Fibroblast of skin of left quadriceps (primary cell): ENCODE measurements at places on chromosomes 1 and 21.

DNA sequence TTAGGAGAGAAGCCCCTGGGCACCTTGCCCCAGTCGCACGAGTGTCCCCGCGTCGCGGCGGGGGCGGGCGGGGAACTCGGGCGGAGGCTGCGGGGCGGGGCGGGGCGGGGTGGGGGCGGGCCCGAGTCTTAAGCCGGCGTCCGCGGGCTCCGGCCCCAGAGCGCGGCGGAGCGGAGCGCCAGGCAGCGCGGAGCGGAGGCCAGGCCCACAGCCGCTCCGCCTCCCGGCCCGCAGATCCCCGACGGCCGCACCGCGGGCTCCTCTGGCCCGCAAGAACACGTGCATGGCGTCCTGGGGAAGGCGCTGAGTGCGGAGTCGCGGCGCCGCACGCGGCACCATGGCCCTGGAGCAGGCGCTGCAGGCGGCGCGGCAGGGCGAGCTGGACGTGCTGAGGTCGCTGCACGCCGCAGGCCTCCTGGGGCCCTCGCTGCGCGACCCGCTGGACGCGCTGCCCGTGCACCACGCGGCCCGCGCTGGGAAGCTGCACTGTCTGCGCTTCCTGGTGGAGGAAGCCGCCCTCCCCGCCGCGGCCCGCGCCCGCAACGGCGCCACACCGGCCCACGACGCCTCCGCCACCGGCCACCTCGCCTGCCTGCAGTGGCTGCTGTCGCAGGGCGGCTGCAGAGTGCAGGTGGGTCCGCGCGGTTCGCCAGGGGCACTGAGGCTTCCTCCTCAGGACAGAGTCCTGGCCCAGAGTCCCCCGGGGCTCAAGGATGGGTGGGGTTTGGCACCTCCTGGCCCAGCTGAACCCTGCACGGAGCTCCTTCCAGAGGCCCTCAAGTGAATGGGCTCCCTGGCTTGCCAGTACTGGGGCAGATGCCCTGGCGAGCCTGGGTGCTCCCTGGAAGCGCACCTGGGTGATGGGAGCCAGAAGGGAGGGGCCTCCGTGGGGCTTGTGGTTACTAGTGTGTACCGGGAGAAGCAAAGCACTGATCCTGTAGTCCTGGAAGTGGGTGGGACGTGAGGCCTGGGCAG, at the start of gene ESPN:
TSS of gene ESPN (plus strand) at position 158 of the 975 bp plus-strand sequence. CDS start at position 338, 180 bp downstream.
- DNase-seq, result no peak

DNA sequence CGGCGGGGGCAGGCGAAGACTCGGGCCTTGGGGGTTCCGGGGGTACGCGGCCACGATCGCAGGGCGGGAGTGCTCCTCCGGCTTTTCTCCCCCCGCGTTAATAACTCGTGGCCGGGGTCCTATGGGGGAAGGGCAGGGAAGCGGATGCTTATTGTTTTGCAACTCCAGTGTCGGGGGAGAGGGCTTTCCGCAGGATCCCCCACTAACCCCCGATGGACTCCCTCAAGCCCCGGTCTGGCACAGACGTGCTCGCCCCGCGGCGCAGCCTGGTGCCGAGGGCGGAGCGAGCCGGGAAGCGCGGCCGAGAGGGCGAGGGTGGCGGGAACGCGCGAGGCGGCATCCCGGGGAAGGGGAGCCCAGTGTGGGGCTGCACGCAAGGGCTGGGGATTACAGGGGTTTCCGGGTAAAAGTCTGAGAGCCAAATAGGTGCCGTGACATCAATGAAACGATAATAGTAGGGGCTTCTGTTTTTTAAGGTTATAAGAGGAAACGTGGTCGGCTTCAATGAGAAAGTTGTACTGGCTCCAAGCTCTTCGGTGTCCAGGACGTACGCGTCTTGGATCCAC, 772 bp downstream of the UCK2 start:
- no peak for DNase-seq

GRCh38 chr1:41359211-41360073, 1.8 kb upstream of the FOXO6 start:
- DNase-seq, result no peak

- DNase-seq, result no peak
Observed at GRCh38 chr1:225573216-225573615, 79.7 kb downstream of the ENAH start.

DNA sequence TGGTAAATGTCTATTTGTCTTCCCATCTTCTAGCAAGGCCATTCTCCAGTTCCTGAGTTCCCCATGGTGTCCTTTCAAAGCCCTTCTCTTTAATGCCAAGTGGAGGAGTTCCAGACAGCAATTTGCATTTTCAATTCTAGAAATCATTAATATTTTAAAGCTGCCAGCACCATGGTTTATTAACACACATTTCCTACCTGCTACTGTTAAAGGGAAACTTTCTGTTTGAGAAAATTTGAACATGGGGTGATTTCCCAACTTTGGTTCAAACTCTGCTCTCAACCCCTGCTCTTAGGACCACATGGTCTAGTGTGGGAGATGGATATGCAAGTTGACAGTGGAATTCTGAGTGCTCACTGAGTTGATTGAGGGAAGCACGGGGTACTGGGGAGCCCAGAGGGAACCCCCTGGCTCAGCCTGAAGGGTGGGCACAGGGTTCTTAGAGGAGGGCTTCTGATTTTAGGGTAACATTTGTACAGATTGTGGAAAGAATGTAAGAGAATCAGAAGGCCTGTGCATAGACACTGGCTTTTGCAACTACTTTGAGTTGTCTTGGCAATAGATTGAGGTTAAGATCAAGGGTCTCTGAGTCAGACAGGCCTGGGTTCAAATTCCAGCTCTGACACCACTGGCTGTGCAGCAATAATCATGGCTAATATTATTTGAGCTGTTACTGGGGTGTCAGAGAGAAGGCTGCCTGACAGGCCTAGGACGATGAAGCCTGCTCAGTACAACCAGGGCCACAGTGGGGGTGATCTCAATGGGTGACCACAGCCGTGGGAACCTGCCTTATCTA, 97.8 kb downstream of the BEND5 start:
- no peak for DNase-seq

DNA sequence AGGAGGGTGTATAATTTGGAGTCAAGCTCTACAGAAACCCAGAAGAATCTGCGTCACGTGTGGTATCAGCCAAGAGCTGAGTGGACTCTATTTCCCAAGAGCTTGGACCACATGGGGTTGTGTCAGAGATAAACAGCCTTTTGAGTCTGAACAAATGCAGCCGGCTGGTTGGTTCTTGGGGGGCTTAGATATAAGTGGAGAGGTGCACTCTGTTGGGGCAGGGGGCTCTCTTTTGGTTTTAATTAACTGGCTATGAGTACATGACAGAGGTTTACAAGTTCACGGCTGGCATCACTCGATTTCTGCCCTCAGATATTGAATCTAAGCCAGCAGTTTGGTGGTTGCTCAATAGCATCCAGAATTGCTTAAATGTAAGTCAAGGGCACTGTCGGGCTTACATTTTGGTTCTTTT, 501 bp upstream of the MRAP start:
- DNase-seq, result no peak

DNA sequence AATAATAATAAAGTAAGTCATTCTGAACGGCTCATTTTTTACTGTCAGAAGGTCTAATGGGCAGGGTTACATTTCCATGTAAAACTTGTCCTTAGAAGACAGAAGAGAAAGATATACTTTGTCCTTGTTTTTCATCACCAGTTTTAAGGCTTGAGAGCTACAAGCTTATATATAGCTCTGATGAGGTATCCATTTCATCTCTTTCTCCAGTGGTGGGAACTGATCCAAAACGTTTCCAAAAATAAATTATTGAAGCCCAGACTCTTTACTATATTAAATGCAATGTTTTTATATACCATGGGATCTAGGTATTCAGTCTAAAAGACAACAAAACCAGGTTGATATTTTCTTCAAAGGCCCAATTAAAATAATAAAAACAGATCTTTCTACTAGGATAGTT, 8.7 kb downstream of the B3GALNT2 start:
- DNase-seq, result no peak

- DNase-seq, result peak; percentile 37
Observed at GRCh38 chr1:96236156-96236739, 485.3 kb upstream of the PTBP2 start.

DNA sequence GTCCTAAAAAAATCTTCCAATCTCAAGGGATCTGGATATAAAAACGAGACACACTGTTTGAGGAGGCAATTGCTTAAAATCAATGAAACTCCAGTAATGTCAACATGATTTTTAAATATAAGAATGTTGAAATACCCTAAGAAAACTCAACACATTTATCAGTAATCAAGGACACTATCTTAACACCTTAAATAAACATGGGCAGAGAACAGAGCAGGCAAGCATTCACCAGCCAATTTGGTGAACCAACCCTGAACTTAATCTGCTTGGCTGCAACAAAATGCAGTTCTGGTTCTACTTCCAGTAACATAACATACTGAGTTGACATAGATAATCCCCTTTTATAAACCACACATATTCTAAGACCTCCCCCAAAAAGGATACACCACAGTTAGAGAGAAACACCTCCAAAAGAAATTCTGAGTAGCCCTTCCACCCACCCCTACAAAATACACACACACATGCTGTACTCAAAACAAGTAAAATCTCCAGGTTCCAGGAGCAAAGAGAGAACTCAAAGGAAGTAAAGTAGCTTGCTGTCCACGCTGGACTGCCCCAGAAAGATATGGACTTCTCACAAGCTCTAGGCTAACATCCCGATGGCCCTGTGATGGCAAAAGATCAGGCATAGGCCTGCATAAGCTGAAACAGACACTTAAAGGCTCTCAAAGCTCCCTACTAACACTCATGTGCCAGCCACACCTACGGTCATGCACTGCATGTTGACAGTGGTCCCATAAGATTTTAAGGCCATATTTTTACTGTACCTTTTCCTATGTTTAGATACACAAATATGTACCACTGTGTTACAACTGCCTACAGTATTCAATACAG, 30.5 kb downstream of the TP53BP2 start:
- DNase-seq, result no peak

GRCh38 chr1:225737866-225738265, 39.8 kb upstream of the SRP9 start:
- no peak for DNase-seq

DNA sequence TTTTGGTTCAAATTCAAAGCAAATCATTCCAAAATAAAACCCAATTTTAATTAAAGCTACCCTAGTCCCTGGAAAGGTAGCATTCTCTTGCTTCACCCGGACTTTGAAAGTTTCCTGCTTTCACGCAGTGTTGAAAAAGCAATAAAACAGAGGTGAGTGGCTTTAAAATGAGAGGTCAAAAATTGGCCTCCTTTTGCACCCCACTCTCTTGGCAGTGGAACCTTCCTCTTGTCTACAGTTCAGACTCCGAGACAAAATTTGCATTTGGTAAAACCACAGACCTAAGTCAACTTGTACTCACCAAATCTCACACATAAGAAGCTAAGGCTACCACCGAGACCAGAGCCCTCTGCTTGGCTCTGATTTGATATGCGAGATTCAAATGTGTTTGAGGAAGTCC, 252.7 kb downstream of the TTLL7 start:
- no peak for DNase-seq

DNA sequence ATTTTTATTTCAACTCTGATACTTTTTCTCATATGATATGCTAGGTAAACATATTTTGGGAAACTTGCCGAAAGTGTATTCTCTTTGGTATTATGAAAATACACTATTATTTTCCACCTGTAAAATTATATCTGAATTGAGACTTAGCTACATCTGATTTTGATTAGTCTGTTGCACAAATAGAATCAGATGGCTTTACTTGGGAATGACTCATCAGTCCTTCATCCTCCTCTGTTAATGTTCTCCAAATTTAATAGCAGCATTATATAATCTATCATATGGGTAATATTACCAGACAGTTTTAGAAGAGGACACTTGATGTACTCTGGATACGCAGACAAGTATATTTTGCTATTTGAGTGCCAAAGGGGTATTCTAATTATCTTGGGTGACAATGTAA, 245.3 kb downstream of the CTH start:
- peak; percentile 13 for DNase-seq

DNA sequence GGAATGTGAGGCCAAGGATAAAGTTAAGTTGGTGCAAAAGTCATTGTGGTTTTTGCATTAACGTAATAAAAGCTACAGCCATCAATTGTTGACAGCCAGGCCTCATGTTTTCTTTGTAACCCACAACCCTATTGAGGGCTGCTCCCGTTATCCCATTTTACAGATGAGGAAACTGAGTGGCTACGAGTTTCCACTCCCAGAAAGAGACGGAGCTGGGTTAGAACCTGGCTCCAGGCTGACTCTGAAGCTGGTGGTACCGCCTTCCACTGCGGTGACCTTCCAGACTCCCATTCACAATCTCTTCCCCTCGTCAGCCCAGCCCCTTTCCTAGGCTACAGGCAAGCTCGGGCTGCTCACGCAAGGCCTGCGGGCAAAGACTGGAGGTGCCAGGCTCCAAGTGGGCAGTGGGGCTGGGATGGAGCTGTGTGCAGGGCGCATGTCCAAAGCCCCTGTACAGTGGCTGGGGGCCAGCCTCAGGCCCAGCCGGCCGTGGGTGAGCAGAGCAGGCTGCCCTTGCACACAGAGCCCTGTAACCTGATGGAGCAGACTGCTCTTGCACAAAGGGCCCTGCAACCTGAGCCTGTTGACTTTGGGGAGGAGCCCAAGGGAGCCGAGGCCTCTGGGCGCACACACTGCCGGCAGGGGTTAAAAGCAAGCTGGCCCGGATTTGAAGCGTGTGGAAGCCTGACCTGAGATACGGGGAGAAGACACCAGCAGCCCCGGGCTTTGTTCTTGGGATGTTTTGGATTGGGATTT, 97.4 kb upstream of the TMPRSS2 start:
- no peak for DNase-seq

DNA sequence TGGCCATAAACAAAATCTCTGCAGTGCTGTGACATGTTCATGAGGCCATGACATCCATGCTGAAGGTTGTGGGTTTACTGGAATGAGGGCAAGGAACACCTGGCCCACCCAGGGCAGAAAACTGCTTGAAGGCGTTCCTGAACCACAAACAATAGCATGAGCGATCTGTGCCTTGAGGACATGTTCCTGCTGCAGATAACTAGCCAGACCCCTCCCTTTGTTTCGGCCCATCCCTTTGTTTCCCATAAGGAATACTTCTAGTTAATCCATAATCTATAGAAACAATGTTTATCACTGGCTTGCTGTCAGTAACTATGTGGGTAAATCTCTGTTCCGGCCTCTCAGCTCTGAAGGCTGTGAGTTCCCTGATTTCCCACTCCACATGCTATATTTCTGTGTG, 28.9 kb upstream of the ABCD3 start:
- no peak for DNase-seq

GRCh38 chr1:192884241-192884640, 75.4 kb downstream of the RGS2 start:
- no peak for DNase-seq

- DNase-seq, result peak; percentile 38
Observed at GRCh38 chr1:246782120-246782900, 58.1 kb downstream of the SCCPDH start.

DNA sequence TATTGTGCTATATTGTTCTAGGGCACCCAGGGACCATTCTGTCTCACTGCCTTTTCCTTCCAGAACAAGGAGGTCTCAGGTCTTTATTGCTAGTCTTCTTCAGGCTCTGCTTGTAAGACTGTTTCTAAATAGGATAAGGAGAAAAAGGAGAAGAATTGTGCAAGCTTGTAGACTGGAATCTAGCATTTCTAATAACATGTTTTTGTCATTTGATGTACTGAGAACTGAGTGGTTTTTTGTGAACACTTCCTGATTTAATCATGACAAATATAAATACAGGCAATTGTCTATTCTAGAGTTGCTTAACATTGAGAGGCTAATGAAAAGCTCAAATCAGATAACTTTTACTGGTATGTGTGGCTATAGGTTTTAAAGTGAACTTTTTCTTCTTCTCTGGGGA, 77.6 kb downstream of the CLIC4 start:
- no peak for DNase-seq
